ENCODE measurements at places on chromosomes 3 and 15.

DNA sequence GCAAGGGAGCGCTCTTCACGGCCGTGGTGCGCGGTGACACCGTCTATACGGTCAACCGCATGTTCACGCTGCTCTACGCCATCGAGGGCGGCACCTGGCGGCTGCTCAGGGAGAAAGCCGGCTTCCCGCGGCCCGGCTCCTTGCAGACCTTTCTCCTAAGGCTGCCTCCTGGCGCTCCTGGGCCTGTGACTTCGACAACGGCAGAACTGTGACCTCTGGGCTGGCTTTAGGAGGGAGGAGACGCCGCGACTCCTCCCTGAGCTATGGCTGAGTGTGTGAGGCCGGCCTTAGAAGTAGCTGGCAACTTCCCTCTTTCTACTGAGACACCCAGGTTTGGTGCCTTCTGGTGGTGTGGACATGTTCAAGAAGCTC lies 1.4 kb downstream of the KBTBD13 start:
- DNase-seq = no peak

DNA sequence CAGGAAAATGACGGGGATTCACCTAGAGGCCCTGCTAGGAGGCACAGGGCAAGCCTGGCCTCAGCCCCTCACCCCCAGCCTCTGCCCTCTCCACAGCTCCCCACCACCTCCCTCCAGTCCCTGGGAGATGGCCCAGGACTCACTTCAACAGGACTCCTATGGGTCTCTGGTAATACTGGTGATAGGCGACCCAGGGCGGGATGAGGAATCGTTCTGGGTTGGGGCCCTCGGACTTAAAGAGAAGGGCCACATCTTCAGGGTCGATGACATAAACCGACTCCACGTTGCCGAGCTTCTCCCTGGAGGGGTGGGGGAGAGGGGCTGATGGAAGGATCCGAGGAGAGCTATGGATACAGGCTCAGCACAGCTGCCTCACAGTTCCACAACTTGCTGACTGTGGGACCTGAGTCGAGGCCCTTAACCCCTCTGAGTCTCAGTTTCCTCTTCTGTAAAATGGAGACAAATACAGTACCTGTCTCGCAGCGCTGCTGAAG lies 19.6 kb downstream of the CYP11A1 start:
- no peak for DNase-seq

DNA sequence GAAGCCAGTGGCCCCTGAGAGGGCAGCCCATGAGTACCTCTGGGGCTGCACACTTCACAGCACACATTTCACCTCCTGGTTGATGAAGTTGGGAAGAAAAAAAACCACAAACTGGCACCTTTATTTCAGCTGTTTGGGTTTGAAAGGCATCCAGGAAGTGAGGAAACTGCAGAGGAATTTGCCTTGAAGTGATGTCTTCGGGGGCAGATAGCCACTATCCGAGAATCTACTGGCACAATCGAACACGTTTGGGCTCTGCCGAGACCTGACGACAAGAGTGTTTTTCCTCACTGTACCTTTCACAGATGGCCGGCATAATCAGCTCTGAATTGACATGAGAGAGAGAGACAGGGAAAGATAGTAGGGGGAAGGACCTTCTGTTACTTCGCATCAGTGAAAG lies 59.7 kb downstream of the LRIG1 start:
- no peak for DNase-seq

DNA sequence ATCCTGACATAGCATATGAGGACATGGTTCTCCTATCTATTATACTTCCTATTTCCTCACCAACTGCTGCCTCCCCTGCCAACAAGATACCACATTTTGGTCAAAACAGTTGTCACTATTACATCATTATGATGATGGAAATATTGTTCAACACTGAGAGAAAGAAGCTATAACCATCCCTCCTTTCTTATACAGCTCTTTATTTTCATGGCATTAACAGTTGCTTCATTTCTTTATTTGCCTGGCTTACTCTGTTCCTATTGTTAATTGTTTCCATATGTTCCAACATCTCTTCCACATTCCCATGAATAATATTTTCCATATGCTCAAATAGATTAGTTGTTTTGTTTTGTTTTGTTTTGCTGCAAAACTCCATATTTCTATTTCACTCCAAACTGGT lies 40.8 kb upstream of the FILIP1L start:
- no peak for DNase-seq

DNA sequence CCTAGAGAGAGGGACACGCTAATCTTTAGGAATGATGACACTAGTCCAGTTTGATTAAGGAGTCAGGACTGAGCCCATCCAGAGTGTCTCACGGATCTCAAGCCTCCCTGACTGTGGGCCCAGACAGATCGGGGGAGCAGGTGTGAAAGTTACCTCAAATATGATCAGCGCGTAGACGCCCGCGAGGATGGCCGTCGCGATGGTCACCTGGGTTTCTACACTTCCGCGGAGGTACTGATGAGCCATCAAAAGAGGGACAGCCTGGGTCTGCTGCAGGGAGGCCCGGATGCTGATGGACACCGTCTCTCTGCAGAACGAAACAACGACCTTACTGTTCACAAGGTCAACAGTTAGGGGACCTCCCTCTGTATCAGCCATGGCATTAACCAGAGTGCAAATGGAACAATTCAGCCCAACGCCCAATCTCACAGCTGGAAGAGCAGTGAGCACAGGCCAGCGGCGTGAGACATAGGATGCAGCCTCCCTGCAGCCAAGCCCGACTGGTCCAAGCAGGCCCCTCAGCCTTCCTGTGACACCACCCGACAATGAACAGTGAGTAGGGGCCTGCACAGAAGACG lies 84.4 kb downstream of the OCA2 start:
- DNase-seq = no peak

- no peak for DNase-seq
Measured at GRCh38 chr15:78695046-78695671, 54.1 kb upstream of the CHRNB4 start.

- DNase-seq = no peak
Measured at GRCh38 chr3:126827121-126827520, 123.1 kb downstream of the CHCHD6 start.

DNA sequence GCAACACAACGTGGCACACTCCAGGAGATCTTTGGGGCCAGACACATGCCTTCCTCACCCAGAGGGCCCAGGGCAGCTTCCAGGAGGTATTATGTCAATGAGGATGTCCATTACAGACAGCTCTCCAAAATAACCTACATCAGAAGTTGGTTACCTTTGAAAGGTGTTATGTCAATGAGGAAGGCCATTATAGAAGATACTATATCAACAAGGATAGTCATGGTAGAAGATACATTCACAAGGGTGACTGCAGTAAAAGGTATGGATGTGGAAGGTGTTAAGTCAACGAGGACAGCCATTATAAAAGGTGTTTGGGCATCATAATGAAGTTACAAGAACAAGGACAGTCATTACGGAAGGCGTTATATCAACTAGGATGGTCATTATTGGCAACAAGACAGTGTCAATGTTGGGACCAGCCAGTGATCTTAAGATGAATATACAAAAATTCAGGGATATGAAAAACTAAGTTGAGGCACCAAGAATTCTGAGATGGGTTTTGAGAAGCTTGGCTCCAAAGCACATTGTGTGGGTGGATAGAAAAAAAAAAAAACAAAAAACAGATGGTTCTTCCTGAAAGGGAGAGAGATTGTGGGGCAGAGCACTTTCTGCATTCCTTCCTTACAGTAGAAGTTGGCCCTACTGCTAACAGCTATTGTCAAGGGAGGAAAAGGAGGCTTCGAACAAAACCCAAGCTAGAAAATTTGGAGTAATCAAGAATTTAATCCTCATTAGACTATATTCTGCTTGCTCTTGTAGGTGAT lies 11.2 kb downstream of the CDCP1 start:
- no peak for DNase-seq

DNA sequence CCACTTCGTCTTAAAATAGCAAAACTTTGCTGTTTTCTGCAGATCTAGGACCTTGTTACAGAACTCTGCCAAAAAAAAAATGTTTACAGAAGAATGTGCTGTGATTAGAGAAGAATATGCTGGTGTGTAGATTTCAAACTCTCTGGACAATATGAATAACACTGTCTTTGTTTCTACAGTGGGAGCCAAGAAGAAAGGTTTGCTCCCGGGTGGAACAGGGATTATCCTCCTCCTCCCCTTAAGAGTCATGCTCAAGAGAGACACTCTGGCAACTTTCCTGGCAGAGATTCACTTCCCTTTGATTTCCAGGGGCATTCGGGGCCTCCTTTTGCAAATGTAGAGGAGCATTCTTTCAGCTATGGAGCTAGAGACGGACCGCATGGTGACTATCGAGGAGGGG lies 27.3 kb downstream of the RBM6 start:
- DNase-seq = no peak

DNA sequence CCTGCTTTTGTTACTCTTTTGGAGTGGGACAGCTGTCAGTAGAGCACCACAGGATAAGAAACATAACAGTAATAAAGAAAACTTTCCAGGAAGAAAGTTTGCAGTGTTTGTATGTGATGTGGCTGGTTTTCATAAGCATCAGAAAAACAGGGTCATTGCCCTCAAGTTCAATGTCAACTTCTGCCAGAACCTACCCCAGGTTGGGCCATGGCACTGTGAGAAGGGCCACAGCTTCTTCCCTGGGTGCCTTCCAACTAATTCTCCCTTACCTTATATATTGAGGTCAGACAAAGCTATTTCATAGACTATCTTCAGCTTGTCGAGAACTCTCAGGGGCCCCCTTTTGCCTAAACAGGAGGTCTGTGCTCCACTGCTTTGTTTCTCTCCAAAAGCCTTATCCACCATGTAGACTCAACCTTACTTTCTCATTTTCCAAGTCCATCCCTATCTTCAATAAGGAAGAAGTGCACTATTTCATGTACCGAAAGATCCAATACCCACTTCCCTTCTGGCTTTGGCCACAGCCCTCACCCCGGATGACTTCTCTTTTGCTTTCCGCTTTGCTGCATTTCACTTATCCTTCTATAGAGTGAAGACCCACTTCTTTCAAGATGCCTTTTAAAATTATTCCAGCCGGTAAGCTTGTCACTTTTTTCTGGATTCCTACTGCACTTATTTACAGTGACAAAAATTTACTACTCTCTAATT lies 38.2 kb upstream of the PLCL2 start:
- DNase-seq = no peak

DNA sequence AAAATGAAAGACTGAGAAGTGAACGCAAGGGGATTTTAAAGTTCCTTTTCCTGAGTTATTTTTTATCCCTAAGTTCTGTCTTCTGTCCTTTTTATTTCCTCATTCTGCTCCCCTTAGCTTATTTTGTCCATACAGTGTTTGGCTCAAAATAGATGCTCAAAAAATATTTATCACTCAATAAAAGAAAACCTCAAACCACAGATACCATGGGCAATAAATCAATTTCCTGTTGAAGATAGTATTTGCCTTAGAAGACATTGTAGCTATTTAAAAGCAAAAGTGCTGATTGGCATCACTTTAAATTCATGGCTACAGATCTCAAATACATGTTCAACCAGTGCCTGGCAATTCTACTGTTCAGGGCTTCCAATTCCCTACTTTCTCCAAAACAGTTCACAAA lies 316.5 kb upstream of the ADAMTS9 start:
- DNase-seq = no peak
